ENCODE measurements at places on chromosomes 16 and 17.

GRCh38 chr17:35752945-35753764 lies at the start of gene GAS2L2:
Gene GAS2L2 (minus strand): TSS chr17:35753239. CDS start chr17:35752850, 389 bp downstream.
- DNase-seq, result no peak

DNA sequence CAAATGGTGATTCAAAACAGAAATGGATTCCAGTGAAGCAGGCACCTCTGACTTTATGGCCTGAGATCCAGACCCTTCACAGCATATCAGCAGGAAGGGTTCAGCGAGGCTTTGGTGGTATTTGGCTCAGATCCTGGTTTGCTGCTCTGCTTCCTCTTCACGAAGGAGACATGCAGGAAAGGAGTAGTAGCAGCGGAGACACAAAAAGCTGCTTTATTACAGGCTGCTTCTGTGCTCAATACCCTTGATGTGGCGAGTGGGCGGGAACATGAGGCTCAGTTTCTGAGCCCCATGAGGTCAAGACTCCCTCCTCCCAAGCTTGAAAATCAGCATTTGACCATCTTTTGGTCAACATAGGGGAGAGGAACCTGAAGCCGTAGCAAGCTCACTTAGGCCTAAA lies 213.3 kb upstream of the AXIN2 start:
- no peak for DNase-seq

GRCh38 chr16:47865337-47865855 lies 290.4 kb downstream of the ABCC12 start:
- DNase-seq, result no peak

GRCh38 chr16:57940382-57940966 lies 30.5 kb downstream of the CNGB1 start:
- no peak for DNase-seq

- DNase-seq, result no peak
These were observed 214.0 kb upstream of the MPHOSPH6 start for GRCh38 chr16:82384017-82384416.

- no peak for DNase-seq
These were observed 52.5 kb downstream of the VAT1L start for GRCh38 chr16:77840673-77841501.

- DNase-seq, result no peak
These were observed 150.8 kb downstream of the C16orf78 start for GRCh38 chr16:49524216-49524946.

- DNase-seq, result no peak
These were observed 3.6 kb downstream of the SOX9 start for GRCh38 chr17:72124438-72124775.

GRCh38 chr16:30665155-30665829 lies 7.1 kb downstream of the FBRS start:
- no peak for DNase-seq

GRCh38 chr17:1007310-1008007 lies 10.5 kb downstream of the TIMM22 start:
- DNase-seq, result no peak

DNA sequence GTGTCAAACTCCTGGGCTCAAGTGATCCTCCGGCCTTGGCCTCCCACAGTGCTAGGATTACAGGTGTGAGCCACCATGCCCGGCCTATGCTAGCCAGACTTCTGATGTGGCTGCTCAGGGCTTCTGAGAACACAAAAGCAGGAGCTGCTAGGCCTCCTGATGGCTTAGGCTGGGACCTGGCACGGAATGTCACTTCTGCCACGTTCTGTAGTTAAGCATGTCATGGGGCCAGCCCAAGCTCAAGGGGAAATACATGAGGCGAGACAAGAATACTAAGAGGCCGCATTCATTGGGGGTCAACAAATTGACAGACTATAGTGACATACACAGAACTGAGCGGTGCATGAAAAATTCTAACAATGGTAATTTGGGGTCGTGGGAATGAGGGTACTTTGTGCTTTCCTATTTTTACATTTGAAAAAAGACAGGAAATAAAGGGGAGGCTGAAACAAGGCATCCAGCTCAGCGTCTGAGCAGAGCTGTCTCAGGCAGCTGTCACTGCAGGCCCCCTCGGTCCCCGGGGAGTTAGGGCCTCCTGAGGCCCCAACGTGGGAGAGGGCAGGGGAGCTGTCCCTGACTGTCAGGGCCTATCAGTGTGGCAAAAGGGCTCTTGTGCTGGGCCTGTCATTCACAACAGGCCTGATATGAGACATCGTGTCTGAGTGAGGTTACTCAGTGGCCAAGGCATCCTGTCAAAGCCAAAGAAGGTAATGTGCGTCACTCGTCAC lies 26.4 kb downstream of the CFAP20 start:
- no peak for DNase-seq

GRCh38 chr16:75361936-75362335 lies 71.4 kb downstream of the CFDP1 start:
- DNase-seq, result no peak

DNA sequence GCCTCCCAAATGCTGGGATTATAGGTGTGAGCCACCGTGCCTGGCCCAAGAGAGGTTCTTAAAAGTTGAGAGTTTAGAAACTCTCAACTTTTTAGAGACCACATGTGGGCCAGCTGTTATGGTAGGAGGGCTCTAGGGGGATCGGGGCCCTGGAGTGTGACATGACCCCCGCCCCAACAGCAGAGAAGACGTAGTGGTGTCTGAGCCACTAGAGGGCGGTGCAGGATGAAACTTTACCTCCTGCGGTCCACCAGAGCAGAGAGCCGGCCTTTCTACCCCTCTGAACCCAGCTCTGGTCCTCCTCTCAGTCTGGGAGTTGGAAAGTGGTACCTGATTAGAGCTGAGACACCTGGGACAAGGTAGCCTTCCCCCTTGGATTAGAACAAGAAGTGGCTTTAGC lies 7.4 kb downstream of the CDK5RAP3 start:
- DNase-seq, result peak; percentile 31

- DNase-seq, result no peak
These were observed 19.8 kb upstream of the SLC39A11 start for GRCh38 chr17:73112246-73112645.

GRCh38 chr17:31699886-31700285 lies 159.2 kb downstream of the COPRS start:
- DNase-seq, result no peak

DNA sequence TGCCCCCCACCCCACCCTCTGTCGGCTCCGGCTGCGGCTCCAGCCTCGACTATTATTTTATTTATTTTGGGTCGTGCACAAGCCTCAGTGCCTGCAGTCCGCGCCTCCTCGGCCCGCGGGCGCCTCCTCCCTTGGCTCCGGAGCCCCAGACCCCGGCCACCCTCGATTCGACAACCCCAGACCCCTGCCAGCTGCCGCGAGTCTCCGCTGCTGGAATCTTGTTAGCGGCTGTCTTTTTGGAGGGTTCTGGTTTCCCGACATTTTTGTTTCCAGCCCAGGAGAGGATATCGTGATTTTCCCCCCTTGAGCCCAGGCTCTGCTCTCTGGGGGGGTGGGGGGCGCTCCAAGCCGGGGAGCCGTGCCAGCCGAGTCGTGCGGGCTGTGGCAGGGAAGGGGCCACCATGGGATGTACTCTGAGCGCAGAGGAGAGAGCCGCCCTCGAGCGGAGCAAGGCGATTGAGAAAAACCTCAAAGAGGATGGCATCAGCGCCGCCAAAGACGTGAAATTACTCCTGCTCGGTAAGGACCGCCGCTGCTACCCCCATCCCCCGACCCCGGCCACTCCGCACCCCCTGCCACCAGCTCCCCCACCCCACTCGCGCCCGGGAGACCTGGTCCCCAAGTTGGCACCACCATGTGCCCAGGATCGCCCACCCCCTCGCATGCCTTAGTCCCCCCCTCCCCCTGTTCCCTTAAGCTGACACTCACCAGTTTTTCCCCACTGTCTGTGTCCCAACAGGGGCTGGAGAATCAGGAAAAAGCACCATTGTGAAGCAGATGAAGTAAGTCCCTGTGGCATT lies 746 bp downstream of the GNAO1 start:
- DNase-seq, result no peak

- no peak for DNase-seq
These were observed 29.3 kb downstream of the TENT4B start for GRCh38 chr16:50182441-50182840.

DNA sequence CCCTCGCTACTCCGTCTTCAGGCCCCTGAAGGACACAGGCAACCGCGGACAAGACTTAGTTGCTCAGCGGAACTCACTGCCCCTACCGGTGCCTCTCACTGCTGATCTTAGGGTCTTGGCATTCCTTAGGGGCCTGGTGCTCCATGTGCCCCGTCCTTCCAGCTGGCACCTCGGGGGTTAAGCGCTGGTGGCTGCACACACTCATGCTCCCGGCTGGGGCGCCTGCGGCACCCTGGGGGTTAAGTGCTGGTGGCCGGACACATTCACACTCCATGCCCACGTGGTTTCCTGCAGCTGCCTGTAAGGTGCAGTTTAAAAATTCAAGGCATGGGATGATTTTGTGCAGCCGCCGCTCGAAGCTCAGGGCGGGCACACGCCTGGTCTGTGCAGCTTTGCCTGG lies 45.1 kb downstream of the BAIAP2 start:
- no peak for DNase-seq

Measured in activated gamma-delta T cell treated with Interleukin-2 at 50 U/mL for 16 hours (primary cell).